ENCODE measurements at places on chromosomes 5 and 9. TPM values are rescaled to one million over a fixed set of nuclear protein-coding genes. Genes with fewer than 3 reads are reported as not detected.

Gene IFNA21
- total RNA-seq, result not detected

Gene SPINK1
- not detected for total RNA-seq

Gene TLX3
- not detected for total RNA-seq

Gene RGP1
- 27.1 TPM for total RNA-seq

Gene C5orf22
- total RNA-seq, result 31.4 TPM

Gene ZFP37
- total RNA-seq, result 1.6 TPM

All from OCI-LY7 (cell line).